ENCODE measurements at places on chromosomes 6 and 20.

DNA sequence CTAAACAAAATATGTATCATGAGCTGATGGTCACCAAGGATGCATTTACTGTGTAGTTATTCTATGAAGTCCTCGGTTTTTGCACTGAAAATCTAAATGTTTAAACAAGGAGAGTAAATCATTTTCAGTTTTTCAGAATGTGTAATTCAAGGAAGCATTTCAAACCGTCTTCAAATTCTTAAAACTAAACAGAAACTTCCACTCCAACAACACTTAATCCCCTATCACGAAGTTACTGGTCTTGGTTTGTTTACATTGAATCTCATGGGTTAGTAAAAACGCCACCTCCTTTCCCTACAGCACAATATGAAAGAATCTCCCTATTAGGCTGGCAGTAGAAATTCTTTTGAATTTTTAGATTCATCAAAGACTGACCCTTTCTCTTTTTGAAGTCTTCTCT is 192.9 kb downstream of the AIG1 start:
- DNase-seq: no peak

GRCh38 chr20:43386878-43387277 is 70.8 kb upstream of the SRSF6 start:
- DNase-seq: no peak

- DNase-seq: no peak
These were observed 619.4 kb upstream of the CDH4 start for GRCh38 chr20:60632391-60633262.

GRCh38 chr6:113901482-113901881 is 44.3 kb downstream of the MARCKS start:
- DNase-seq: no peak

DNA sequence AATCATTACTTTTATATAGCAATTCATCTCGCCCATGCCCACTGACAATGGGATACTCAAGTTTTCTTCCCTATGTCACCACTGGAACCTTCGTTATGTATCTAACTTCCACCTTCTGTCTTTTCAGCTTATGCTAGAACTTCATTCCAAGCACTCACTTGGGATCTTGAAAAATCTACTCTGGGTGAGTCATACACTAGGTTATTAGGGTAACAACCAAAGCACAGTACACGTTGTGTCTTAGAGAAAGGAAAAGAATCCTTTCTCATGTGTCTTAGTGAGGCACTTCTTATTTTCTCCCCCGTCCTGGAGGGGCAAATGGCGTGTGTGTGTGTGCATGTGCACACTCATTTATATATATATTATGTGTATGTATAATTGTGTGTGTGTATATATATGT is 18.3 kb upstream of the FAM162B start:
- DNase-seq: no peak

DNA sequence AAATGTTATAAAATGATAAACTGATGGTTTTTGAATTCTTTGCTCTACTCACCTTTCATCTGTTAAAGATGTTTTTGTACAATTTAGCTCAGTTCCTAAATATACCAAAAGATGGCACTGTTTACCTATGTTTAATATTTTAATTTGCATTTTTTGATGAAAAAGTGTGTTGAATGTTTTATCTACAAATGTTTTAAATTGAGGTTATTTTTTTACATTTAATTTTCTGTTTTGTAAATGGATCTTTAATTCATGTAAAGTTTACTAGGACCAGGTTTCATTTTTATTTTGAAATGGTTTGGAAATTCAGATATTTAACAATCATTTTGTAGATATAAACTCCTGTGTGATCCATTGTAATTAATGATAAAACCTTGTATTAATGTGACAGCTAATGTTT is 30.0 kb downstream of the CDKAL1 start:
- no peak for DNase-seq

- no peak for DNase-seq
These were observed 782 bp downstream of the TRMT11 start for GRCh38 chr6:125987026-125987617.
